ENCODE measurements at places on chromosomes 1 and 21.

DNA sequence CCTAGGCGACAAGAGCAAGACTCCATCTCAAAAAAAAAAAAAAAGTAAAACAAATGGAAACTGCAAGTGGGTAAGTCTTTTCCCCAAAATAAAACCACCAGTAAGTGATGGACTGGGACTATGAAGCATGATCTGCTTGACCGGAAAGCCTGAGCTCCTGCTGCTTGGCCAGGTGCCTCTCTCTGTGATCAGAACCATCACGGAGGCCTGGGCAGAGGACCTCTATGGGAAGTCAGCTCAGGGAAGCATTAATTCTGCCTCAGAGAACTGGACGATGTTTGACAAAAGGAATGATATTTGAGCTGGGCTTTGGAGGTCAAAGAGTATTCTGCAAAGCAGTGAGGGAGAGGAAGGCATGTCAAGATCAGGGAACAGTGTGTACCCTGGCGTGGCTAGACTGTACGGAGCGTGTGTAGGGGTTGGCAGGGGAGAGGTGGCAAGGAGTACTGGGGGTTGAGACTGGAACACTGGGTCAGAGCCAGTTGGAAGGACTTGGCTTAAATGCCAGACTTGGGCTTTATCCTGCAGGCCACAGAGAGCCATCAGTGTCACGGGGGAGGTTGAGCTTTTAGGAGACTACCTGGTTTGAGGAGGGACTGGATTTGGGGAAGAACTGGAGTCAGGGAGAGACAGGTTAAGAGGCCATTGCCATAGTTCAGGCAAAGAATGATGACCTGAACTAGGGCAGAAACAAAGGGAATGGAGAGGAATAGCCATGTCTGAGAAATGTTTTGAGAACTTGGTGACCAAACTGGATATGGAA is 16.4 kb downstream of the ATP1A2 start:
- no peak for DNase-seq

GRCh38 chr1:226712742-226713419 is 26.2 kb downstream of the ITPKB start:
- no peak for DNase-seq

DNA sequence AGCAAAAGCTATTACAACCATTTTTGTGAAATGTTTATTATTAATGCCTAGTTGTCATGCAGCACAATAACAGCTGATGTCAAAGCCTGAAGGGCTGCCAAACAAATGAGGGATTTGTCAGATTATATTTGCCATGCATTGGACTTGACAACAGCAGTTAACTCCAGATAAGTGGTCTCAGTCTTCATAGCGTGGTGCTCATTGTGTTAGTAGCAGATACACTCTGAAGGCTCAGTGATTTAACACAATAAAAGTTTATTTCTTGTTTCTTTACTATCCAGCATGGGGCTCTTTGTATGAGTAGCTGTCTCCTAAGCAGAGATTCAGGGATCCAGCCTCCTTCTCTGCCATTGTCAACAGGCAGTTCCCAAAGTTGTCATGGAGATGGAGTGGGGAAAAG is 76.0 kb upstream of the PTGFRN start:
- DNase-seq, result no peak

- DNase-seq, result peak; percentile 56
Measured at GRCh38 chr1:176559878-176560277, 96.9 kb downstream of the PAPPA2 start.

DNA sequence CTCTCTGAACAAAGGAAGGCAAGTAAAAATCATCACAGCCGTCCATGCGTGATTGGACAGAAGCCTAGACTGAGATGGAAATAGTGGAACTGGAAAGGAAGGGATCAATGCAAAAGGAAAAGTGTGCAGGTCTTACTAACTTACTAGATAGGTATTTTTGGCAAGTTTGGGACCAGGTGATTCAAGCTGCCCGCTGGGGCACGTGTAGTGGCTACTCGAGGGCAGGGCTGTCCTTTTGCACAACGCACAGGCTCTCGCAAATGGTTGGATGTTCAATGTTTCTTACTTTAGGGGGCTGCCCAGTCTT is 566 bp upstream of the ALG6 start:
- DNase-seq, result no peak

DNA sequence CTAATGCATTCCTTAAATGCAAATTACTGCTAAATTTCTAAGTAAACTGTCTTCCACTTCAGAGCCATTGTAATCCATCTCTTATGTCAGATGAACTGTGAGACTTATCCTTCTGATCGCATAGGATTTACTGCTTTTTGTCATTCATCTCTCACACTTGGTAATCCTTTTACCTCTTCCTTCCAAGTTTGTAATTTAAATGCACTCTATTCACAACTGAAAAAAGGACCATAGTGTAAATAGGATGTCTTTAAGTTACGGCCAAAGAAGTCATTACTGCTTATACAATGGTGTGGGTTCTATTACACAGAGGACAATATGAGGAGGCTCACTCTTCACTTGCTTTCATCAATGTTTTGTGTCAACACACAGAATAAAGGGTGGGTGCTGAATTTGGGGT is 393.3 kb downstream of the PTBP2 start:
- DNase-seq, result no peak

- no peak for DNase-seq
Measured at GRCh38 chr1:114428083-114428754, 82.8 kb downstream of the TRIM33 start.

- DNase-seq, result peak; percentile 79
Measured at GRCh38 chr1:206679738-206680211, 4.9 kb upstream of the MAPKAPK2 start.

GRCh38 chr1:76876655-76877395 is 9.5 kb downstream of the ST6GALNAC5 start:
- no peak for DNase-seq

- DNase-seq, result no peak
Measured at GRCh38 chr1:59316497-59317128, 19.7 kb downstream of the FGGY start.

GRCh38 chr1:201251411-201251810 is 31.9 kb upstream of the PKP1 start:
- DNase-seq, result no peak

DNA sequence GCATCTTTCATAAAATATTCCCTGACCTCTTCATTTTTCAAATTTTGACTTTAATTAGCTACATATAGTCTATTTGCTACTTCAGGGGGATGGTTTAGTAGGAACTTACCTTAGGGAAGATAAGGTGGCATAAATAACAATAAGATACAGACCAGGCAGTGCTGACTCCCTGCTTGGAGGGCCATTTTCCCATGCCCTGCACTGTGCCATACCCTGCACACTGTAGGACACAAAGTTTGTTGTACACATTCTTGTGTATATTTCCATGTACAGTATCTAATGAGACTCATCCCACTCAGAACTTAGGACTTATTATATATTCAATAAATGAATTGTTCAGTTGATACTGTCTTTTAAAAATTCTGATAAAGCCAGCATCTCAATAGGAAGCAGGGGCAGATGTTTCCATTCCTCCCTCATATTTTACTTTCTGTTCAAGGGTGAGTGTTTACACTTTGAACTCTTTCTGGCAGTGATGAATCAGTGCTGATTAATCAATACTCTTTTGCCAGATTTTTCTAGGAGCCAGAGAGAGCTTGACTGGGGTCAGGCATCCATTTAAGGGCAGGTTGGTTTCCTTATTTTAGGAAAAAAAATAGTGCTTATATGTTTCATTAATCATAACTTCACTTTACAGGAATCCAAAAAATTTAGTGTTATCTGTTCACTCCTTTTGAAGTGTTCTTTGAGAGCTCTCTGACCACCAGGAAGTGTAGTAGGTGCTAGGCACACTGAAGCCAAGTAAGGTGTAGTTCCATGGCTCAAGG is 30.6 kb downstream of the MPZL1 start:
- no peak for DNase-seq

GRCh38 chr1:2429780-2430591 is 17.6 kb upstream of the PEX10 start:
- no peak for DNase-seq

GRCh38 chr21:35954066-35954465 is 106.3 kb downstream of the SETD4 start:
- no peak for DNase-seq

DNA sequence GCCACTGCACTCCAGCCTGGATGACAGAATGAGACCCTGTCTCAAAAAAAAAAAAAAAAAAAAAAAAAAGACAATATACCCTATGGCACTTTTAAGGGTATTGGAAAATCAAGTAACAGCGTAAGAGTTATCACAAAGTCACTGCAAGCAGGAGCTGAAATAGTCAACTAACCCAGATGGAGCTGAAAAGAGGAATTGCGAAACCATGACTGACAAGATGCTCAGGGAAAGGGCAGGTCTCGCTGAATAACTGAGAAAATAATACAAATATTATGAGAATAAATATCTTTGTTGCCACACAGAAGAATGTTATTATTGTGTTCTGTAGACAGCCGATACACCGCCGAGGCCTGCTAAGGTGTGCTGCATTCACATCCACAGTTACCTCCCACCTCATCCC is 17.8 kb downstream of the HLCS start:
- no peak for DNase-seq

DNA sequence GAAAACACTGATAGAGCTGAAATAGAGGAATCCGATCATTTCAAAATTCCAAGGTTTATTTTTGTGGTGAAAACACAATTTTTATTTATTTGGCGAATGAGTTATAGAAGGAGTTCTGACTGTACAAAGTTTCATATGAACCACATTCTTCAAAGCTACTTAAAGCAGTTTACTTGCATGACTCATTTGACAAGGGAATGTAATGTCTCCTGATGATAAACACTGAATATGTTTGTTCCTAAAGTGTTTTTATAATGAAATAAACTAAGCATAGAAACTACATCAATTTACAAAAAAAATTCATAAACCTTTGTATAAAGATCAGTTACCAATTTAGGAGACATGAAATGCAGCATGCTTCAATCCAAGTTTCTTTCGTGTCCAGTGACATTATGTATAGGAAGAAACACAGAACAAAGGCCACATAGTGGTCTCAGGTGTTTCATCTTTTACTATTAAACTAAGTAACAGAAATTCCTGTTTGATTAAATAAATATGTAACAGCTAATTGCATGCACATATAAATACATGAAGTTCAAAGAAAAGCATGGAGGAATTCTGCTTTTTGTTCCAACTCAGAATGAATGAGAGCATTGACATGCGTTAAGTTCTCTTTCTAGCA is 2.5 kb downstream of the PRKACB start:
- DNase-seq, result no peak

DNA sequence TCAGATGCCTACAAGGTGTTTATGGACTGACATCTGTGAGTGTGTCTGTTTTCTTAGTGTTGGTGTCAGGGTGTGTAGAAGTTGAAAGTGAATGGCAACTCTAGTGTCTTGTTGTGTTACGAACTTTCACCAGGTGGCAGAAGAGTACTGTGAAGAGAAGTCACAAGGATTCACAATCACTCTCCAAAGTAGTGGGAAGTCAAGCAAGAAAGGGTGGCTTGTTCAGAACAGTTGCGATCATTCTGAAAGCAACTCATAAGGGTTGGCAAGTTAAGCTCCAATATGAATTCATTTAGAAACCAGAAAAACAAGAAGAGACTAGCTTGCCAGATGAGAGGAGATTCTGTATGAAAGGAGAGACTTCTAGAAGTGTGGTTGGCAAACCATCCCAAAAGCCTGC is 86.1 kb downstream of the FASLG start:
- DNase-seq, result peak; percentile 58

DNA sequence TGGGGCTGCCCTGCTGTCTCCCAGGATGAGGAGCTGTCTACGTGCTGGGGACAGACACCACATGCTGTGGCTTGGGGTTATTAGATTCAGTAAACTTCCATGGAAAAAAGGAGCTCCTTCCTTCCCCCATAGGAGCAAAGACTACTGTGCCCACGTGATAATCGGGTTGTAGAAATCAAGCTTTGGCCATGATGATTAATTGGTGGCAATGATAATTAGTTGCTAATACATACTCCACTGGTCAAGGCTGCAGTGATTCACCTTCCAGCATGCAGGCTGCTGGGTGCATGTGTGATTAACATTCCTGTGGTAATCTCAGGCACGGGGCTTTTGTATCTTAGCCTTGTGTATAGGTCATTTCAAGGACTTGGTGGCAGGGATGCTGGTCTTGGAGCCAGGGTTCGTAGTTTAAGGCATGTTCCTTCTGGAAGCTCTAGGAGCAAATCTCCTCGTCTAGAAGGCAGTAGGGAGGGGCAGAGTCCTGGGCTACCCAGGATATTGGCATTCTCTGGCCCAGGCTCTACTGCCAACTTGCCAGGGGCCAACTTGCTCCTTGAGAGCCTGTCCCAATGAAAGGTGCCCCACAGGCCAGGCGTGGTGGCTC is 41.4 kb downstream of the TMCO4 start:
- DNase-seq, result no peak

DNA sequence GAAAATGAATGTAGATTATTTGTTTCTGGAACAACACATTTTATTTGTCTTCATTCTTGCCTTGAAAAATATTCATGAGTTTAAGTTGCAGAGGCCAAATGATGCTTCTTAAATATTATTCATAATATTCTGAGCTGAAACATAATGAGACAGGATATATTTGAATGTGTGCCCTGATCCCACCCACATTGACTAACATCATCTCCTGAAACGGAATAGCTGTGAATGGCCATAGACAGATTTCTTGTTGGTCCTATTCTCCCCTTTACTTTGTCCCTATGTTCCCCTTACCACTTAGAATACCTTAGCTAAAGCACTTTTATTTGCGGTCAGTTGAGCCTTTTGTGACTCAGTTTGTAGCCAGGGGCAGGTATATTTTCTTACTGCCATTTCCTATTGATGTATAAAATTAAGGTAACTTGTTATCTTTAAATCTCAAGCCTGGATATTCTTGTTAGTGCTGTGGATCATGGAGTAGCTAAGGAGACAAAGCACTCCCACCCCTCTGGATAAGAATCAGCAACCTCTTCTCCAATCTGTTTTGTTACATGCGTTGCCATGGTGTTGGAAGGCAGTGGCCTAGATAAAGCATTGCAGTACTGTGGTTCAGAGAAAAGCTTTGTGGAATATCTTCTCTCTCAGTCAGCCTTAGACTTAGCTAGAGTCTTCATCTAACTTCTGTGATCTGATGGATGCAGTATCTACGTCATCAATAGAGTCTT is 478.5 kb upstream of the DEPDC1 start:
- DNase-seq, result no peak

- DNase-seq, result no peak
Measured at GRCh38 chr1:61647142-61647541, 77.8 kb downstream of the TM2D1 start.

GRCh38 chr1:151641229-151641628 is 29.4 kb downstream of the SNX27 start:
- no peak for DNase-seq

DNA sequence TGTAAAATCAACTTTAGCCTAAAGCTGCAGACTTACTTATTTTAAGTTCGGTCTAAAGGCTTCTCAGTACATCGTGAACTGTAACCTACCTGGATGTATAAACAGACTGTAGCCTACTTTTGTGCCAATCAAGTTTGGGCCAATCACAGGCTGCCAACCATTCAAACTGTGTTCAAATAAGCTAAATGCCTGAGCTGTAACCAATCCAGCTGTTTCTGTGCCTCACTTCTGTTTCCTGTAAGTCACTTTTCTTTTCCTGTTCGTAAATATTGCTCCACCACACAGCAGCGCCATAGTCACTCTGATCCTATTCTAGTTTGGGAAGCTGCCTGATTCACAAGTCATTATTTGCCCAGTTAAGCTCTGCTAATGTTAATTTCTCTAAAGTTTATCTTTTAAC is 37.5 kb upstream of the SLAMF9 start:
- no peak for DNase-seq

Measured in GM20000 (cell line).